HCT116 (cell line): ENCODE measurements at places on chromosomes 6 and 20. TPM values are rescaled to one million over a fixed set of nuclear protein-coding genes. Genes with fewer than 3 reads are reported as not detected.

DNA sequence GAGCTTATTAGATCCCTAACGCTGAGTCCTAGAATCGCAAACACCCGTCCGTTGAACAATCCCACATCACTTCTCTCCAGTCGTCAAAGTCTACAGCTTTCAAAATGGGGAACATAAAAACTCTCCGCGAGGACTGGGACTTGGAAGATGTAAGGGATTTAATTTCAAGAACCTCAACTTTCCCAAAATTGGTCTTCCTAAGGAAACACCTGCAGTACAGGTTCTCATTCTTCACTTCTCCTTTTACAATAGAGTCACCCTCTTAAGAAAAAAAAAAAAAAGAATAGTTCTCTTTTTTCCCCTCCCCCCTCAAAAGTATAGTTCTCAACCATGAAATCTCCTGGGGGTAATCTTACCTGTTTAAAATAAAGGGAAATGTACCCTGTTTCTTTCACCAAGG is 6.6 kb upstream of the ZBTB22 start:
- peaks cover 49% of the 10 kb centered on the region for H3K4me1 ChIP-seq
- peak overlapping the region; percentile 86 for H3K4me3 ChIP-seq
- H3K27me3 ChIP-seq: no peaks in the 10 kb centered on the region
- H3K27ac ChIP-seq: no peak overlapping the region

- DNase-seq: no peak
- no peaks in the 10 kb centered on the region for H3K27me3 ChIP-seq
- H3K36me3 ChIP-seq: no peaks in the 10 kb centered on the region
- H3K27ac ChIP-seq: no peak overlapping the region
- H3K4me3 ChIP-seq: no peak overlapping the region
These were observed 125.8 kb downstream of the VEGFA start for GRCh38 chr6:43895656-43896328.

DNA sequence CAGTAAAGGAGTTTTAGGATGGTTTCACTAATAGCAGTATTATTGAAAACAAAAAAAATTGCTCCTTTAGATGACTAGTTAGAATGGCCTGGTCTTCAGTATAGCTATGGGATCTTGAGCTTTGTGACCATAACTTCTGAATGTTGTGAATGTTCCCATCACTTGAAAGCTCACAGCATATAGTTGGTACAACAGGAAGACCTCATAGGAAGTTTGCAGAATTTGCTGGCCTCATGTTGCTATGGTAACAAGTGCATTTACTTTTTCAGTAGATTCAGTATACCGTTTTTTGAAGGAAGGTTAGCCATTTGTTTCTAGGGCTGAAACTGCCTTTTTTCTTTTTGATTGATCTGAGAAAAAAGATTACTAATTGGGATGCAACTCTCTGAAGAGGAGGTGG is 8.3 kb downstream of the PHF3 start:
- no peaks in the 10 kb centered on the region for H3K4me1 ChIP-seq
- H3K36me3 ChIP-seq: no peaks in the 10 kb centered on the region
- no peak overlapping the region for H3K27ac ChIP-seq
- no peaks in the 10 kb centered on the region for H3K27me3 ChIP-seq
- no peak for DNase-seq

GRCh38 chr6:39407446-39407993 is 85.0 kb upstream of the KCNK16 start:
- no peak overlapping the region for H3K4me3 ChIP-seq
- H3K27ac ChIP-seq: no peak overlapping the region
- no peaks in the 10 kb centered on the region for H3K36me3 ChIP-seq
- no peaks in the 10 kb centered on the region for H3K4me1 ChIP-seq
- DNase-seq: no peak

GRCh38 chr6:35228481-35228880 is 14.7 kb downstream of the SCUBE3 start:
- no peaks in the 10 kb centered on the region for H3K27me3 ChIP-seq
- H3K27ac ChIP-seq: no peak overlapping the region
- H3K4me1 ChIP-seq: no peaks in the 10 kb centered on the region
- no peak overlapping the region for H3K4me3 ChIP-seq

- no peak for DNase-seq
- H3K4me3 ChIP-seq: no peak overlapping the region
- no peaks in the 10 kb centered on the region for H3K36me3 ChIP-seq
- H3K27ac ChIP-seq: no peak overlapping the region
- H3K4me1 ChIP-seq: no peaks in the 10 kb centered on the region
These were observed 188.0 kb upstream of the RAB32 start for GRCh38 chr6:146355521-146356100.

- H3K4me1 ChIP-seq: no peaks in the 10 kb centered on the region
- no peak for DNase-seq
- H3K27ac ChIP-seq: no peak overlapping the region
- no peaks in the 10 kb centered on the region for H3K36me3 ChIP-seq
- H3K27me3 ChIP-seq: no peaks in the 10 kb centered on the region
These were observed 128.8 kb upstream of the QKI start for GRCh38 chr6:163285691-163286090.

- H3K27ac ChIP-seq: no peak overlapping the region
- no peaks in the 10 kb centered on the region for H3K27me3 ChIP-seq
- H3K4me3 ChIP-seq: no peak overlapping the region
- no peaks in the 10 kb centered on the region for H3K4me1 ChIP-seq
These were observed 24.6 kb downstream of the MANBAL start for GRCh38 chr20:37314099-37314498.

- peaks cover 52% of the 10 kb centered on the region for H3K4me1 ChIP-seq
- no peak for DNase-seq
- peak overlapping the region; percentile 37; the same call in 1 of the 2 replicates for H3K27ac ChIP-seq
These were observed 133.2 kb upstream of the PTPN1 start for GRCh38 chr20:50376888-50377459.

DNA sequence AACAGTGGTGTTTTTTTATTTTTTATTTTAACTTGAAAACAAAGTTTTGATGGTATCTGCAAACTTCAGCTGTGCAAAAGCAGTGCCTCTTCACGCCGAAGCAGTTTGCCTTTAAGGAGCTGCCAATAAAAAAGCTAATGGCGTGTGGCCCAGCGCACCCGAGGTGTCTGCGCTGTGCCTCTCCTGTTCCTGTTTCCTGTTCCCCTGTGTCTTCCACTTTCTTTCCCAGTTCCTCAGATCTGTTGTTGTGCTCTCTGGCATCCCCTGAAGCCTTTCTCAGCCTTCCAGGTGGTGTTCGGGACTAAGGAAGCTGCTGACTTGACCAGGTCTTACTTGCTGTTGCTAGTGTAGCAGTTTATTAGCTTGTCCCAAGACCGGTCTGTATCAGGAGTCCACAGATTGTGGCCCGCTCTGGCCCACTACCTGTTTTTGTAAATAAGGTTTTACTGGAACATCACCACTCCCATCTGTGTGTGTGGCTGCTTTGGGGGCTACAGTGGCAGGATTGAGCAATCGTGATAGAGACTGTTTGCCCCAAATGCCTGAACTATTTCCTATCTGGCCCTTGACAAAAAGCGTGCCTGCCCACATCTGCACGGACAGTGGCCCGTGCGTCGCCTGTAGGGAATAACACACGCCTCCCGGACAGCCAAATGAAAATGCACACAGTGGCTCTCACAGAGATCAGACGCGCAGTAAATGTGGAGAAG is 178.3 kb downstream of the TMEM242 start:
- H3K36me3 ChIP-seq: no peaks in the 10 kb centered on the region
- peaks cover 20% of the 10 kb centered on the region for H3K4me1 ChIP-seq
- H3K27me3 ChIP-seq: no peaks in the 10 kb centered on the region
- DNase-seq: no peak
- no peak overlapping the region for H3K27ac ChIP-seq

- peaks cover 5% of the 10 kb centered on the region for H3K27me3 ChIP-seq
- no peak overlapping the region for H3K4me3 ChIP-seq
- DNase-seq: no peak
- H3K36me3 ChIP-seq: no peaks in the 10 kb centered on the region
These were observed 118.9 kb upstream of the NXT1 start for GRCh38 chr20:23231561-23232218.

DNA sequence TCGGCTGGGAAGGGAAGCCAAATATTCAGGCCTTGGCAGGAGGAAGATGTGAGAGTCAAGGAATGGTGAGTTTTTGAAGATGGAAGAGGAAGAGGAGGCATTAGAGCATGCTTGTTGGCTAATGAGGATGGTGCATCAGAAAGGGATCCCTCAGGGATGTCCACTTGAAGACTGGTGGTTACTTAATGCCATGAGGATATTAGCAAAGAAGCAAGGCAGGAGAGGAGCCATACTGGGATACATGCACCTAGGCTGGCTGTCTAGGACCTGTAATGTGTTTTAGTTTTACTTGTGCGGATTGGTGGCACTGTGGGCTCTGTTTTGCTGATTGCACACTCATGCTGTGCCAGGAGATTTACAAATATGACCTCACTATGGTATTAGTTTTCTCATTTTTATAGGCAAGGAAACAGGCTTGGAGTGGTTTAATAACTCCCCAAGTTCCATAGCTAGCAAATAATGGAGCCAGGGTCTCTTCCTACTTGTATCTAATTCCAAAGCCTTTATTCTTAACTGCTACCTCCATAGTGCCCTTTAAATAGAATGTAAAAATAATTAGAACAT is 37.8 kb downstream of the NCOA7 start:
- no peaks in the 10 kb centered on the region for H3K36me3 ChIP-seq
- no peaks in the 10 kb centered on the region for H3K27me3 ChIP-seq
- H3K4me3 ChIP-seq: no peak overlapping the region
- DNase-seq: no peak

SLC35F1 gene
- total RNA-seq: 0.07 TPM

ME1 gene
- 40.5 TPM for total RNA-seq

DCDC2 gene
- 0.17 TPM for total RNA-seq

BANF2 gene
- total RNA-seq: not detected
